ENCODE measurements at places on chromosomes 4 and X.

DNA sequence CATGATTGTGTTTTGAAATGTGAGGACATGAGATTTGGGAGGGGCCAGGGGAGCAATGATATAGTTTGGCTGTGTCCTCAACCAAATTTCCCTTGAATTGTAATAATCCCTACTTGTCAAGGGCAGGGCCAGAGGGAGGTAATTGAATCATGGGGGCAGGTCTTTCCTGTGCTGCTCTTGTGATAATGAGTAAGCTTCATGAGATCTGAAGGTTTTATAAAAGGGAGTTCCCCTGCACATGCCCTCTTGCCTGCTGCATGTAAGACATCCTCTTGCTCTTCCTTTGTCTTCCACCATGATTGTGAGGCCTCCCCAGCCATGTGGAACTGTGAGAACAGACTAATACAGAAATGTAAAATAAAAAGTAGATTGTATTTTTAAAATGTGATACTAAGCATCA lies 1294.9 kb downstream of the ADGRL3 start:
- no peak for DNase-seq

GRCh38 chrX:9340598-9341290 lies 124.1 kb upstream of the TBL1X start:
- DNase-seq: no peak

DNA sequence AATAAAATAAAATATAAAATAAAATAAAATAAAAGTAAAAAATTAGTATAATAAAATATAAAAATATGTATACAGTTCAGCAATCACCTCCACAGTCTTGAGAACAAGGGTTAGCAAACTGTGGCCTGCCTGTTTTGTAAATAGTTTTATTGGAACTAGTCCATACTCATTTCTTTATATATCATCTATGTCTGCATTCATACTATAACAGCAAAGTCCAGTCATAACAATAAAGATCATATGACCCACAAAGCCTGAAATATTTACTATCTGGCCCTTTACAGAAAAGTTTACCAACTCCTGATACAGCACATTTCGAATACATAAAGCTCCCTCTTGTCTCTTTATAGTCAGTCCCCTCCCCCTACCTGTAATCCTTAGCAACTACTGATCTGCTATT lies 111.9 kb downstream of the SLC10A6 start:
- DNase-seq: no peak

- no peak for DNase-seq
Observed at GRCh38 chr4:7464259-7464655, 29.5 kb upstream of the PSAPL1 start.

- DNase-seq: no peak
Observed at GRCh38 chrX:21972721-21973120, 32.2 kb downstream of the SMS start.

DNA sequence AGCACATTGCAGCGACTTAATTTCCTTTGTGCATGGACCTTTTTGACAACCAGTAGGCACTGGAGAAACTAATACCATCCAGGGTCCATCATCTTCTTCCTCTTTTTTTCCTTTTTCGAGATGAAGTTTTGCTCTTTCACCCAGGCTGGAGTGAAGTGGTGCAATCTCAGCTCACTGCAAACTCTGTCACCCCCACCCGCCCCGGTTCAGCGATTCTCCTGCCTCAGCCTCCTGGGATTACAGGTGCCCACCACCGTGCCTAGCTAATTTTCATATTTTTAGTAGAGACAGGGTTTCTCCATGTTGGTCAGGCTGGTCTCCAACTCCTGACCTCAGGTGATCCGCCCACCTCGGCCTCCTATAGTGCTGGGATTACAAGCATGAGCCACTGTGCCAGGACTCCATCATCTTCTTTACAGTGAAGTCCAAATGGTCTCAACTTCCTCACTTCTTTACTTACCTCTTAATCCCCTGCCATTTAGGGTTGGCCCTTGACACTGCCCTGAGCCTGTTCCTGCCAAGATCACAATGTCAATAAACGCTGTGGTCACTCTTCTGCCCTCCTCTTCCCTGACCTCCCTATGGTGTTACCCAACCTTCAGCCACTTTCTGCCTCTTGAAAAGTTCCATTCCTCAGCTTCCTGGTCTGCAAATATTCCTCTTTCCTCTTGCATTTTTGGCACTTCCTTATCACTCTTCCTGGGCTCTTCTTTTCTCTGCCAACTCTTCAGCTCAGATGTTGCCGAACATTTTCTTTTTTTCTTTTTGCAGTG lies 119.8 kb upstream of the SLC34A2 start:
- no peak for DNase-seq
